Lower lobe of right lung (tissue), 2 donors: ENCODE measurements at places on chromosomes 5 and 9. TPM values are rescaled to one million over a fixed set of nuclear protein-coding genes. Genes with fewer than 3 reads are reported as not detected.

The HK3 gene
- 61.2 TPM for total RNA-seq

The TIMD4 gene
- not detected for total RNA-seq

The RACK1 gene
- total RNA-seq, result 1,202 TPM

The FEM1C gene
- total RNA-seq, result 24.1 TPM

The NEUROG1 gene
- not detected for total RNA-seq

The STC2 gene
- total RNA-seq, result 10.8 TPM

The PPP2R2B gene
- 0.95 TPM for total RNA-seq

The RLN2 gene
- 1.3 TPM for total RNA-seq

The YIPF5 gene
- total RNA-seq, result 46.4 TPM

The FLT4 gene
- total RNA-seq, result 24.8 TPM

The PLK2 gene
- 37.5 TPM for total RNA-seq

The COL27A1 gene
- 13.0 TPM for total RNA-seq

The PCDHGB5 gene
- total RNA-seq, result 9.1 TPM

The ALDOB gene
- 0.38 TPM for total RNA-seq

The COMMD10 gene
- 33.8 TPM for total RNA-seq

The MCC gene
- total RNA-seq, result 20.6 TPM

The C5orf15 gene
- total RNA-seq, result 31.1 TPM

The PFN3 gene
- not detected for total RNA-seq

The PCDHGB3 gene
- total RNA-seq, result 2.2 TPM

The FKTN gene
- total RNA-seq, result 14.6 TPM

The DNAH5 gene
- total RNA-seq, result 13.8 TPM

The COL15A1 gene
- total RNA-seq, result 8.0 TPM

The SPINK7 gene
- total RNA-seq, result not detected

The GRXCR2 gene
- not detected for total RNA-seq

The FOXD4L4 gene
- total RNA-seq, result 0.77 TPM

The INSL6 gene
- not detected for total RNA-seq

The IRGM gene
- 0.24 TPM for total RNA-seq

The AK8 gene
- 6.1 TPM for total RNA-seq

The GPR150 gene
- 0.18 TPM for total RNA-seq

The PCDHB3 gene
- 1.5 TPM for total RNA-seq

The LIX1 gene
- not detected for total RNA-seq

The OBP2B gene
- not detected for total RNA-seq

The CDH9 gene
- not detected for total RNA-seq

The BNC2 gene
- 15.0 TPM for total RNA-seq

The ADAMTS2 gene
- 13.0 TPM for total RNA-seq

The PCDHGA12 gene
- 5.9 TPM for total RNA-seq

The REEP2 gene
- 0.80 TPM for total RNA-seq

The C9 gene
- total RNA-seq, result 0.27 TPM

The TSSK1B gene
- total RNA-seq, result not detected

The DMRTA1 gene
- total RNA-seq, result 1.7 TPM

The SLC35D2 gene
- total RNA-seq, result 32.4 TPM

The FOXD1 gene
- total RNA-seq, result 0.74 TPM

The PTGR1 gene
- total RNA-seq, result 42.7 TPM

The OR1Q1 gene
- not detected for total RNA-seq

The FCN2 gene
- total RNA-seq, result not detected

The ACOT12 gene
- not detected for total RNA-seq
